ENCODE measurements at places on chromosomes 5 and 9.

DNA sequence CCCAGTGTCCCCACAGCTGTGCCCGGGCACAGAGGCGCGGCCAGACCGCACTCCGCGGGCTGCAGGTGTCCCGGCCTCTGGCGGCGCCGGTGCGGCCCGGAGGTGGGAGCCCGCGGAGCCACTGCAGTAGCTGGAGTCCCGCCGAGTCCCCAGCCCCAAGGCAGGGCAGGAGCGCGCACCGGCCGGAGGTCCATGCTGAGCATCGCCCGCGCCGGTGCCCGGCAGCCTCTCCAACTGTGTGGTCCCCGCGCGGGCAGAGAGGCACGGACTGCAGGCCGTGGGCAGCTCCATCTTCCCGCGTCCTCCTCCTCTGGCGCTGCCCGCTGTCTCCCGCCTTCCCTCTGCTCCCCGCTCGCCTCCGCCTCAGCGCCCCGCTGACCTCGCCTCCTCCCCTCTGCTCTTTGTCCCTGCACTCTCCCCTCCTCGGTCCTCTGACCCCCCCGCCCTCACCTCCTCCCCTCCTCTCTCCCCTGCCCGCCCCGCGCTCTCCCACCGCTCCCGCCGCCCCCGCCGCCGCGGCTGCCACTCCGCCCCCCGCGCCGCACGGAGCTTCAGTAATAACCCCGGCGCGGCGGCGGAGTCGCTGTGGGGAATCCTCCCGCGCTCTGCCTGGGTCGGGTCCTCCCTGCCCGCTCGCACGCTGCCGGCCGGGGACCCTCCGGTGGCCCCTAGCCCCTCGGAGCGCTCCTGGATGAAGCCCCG lies at the start of gene ADAMTS16:
TSS of gene ADAMTS16 (plus strand) at position 554 of the 702 bp plus-strand sequence. CDS start at position 692, 138 bp downstream.
- DNase-seq, result no peak

DNA sequence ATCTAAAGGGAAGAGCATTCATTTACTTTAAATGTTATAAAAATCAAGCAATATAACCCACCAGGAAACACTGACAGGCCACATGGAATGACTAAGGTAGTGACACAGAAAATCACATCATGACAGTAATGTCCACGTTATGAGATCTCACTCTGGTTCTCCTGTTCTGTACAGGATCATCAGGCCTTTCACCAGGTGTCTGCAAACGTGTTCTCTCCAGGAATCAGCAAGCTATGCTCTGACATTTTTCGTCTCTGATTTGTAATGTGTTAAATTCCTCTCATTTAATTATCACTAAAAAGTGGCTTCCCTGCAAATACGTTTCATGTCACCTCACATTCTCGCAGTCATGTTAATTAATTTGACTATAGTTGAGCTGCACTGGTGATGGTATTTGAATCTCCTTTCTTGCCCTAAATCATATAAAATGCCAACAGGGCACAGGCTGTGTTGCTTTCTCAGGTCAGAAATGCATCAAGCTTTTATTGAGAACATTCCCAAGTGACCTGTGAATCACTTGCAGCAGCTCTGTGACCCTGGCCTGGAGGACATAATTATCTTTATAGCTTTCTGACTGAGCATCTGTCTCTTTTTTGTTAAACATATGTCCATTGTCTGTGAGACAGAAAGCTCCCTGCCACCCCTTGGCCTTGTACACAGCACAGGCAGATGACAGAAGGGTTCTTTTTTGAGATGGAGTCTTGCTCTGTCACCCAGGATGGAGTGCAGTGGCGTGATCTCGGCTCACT lies 196.2 kb downstream of the DIRAS2 start:
- DNase-seq, result no peak

GRCh38 chr9:110821064-110821463 lies 152.5 kb downstream of the MUSK start:
- no peak for DNase-seq

DNA sequence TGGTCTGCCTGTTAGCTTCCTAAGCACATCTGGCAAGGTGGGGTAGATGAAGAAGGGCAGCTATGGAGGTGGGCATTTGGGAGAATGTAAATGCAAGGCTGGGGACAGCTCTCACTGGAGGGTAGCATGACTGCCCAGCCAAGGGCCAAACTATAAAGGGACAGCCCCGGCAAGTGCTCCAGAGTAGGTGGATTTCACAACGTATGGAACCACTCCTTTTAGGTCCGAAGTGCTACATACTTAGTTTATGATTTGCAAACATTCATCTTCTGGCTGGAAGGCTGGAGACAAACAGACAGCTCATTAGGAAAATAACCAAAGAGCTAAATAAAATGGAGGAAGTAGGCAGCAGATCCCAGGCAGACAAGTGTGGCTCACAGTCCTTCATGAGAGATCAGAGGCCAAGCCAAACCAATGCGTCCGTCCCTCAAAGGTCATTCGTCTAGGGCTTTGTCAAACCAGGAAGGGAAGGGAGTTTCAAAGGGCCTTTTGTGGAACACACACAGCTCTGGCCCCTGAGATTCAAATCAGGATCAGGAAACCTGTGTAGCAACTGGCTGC lies 42.5 kb upstream of the GLRX start:
- DNase-seq, result no peak

DNA sequence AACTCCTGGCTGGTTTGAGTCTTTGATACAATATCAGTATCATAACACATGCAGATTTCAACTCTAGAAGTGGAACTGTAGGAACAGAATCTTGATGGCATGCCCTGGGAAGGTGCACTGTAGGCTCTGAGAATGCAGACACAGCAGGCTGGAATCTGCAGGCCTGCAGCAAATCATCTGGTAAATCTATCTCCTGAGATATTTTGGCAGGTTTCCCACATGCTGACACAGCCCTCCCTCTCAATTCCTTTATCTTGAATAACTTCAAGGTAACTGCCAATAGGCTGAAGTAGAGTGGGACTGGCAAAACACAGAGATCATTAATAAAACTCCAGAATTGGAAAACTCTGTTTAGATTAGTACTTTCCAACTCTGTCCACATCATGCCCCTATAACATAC lies 177.8 kb upstream of the PCSK5 start:
- DNase-seq, result no peak

GRCh38 chr5:115377468-115378217 lies 81.2 kb upstream of the CCDC112 start:
- DNase-seq, result no peak

DNA sequence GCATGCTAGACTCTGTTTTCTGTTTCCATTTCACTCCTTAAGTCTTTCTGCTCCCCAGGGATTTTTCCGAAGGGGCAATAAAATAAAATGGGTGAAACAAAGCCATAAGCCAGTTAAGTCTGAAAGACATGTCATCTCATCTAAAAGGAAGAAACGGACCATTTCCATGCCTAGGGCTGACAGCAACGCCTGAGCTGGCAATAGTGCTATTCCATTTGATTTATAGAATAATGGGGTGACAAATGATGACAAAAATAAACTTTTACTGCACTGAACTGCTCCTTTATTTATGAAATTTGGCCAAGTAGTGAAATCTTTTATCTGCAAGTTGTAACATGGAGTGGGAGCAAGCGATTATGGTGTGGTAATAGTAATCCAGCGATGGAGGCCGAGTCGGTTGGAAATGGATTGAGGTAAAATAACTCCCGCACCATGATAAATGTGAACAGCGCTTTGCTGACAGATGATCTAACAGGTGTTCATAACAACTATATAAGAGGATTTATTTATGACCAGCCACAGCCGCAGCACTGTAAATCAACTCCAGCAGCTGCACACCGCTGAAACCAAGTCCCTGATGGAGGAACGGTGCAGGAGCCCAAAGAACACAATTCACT lies 219.8 kb upstream of the TBCA start:
- DNase-seq, result no peak

DNA sequence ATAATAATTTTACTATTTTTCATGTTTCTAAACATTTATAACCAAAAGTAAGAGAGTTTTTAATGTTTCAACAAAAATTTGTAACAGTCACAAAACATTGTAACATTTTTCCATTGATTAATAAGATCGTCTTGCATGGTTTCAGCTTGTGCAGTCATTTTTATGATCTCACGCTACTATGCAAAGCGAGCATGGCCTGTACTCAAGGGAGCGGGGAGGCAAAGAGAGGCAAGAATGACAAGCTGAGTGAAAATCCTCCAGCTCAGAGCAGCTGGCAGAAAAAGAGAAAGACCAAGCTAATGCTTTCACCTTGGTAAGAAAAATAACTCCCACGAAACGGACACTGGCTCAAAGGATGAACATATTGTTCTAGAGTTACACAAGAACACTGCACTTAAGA lies 90.0 kb upstream of the SV2C start:
- no peak for DNase-seq

DNA sequence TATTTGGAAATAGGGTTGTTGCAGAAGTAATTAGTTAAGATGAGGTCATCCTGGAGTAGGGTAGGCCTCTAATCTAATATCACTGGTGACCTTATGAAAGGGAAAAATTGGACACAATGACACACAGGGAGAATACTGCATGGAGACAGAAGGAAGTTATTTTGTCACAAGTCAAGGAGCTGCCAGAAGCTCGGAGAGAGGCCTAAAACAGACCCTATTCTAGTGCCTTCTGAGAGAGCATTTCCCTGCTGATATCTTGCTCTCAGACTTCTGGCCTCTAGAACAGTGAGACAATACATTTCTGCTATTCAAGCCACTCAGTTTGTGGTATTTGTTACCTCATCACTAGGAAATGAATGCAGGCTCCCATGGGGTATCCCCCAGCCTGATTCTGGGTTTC lies 332.9 kb downstream of the CSNK1G3 start:
- DNase-seq, result no peak

GRCh38 chr9:81552581-81552991 lies 136.8 kb downstream of the TLE1 start:
- no peak for DNase-seq

GRCh38 chr9:113345190-113345589 lies 4.2 kb upstream of the BSPRY start:
- no peak for DNase-seq

DNA sequence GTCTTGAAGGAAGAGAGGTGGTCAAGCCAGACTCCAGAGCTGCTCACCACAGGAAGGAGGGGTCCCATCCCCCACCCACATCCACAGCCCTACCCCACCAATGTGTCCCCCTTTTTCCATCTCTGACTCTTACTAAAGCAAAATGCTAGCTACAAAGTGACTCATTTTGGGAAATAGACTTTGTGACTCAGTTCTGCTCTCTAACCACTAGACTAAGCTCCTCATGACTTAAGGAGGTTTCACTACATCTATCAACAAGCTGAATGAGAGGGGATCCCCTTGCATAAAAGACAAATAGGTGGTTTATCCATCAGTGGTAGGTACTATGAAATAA lies 35.1 kb upstream of the ADRB2 start:
- DNase-seq, result no peak

GRCh38 chr9:5651246-5651645 lies 22.3 kb downstream of the RIC1 start:
- DNase-seq, result no peak

DNA sequence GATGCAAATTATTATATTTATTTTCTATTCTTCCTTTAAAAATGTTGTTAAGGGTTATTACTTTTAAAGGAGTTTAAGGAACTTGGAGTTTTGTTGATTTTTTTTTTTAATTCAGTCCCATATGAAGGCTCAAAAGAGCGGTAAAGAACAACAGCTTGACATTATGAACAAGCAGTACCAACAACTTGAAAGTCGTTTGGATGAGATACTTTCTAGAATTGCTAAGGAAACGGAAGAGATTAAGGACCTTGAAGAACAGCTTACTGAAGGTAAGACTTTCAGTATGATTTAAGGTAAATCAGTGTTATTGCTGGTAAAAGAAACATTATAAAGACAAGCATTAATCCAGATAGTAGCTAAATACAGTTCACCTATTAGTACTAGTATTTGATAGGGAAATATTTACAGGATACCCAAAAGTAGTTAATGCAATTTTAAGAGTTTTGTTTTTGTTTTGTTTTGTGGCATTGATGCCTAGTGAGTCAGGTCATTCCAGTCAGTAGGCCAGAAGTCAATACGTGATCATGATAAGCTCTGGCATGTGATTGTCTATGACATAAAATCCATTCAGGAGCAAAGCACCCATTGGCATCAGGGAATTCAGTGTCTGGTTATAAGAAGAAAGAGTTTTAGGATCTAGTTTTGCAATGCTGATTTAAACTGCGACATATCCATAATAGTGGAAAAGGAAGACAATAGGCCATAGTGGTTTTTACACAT lies 49.2 kb downstream of the CNTRL start:
- no peak for DNase-seq

DNA sequence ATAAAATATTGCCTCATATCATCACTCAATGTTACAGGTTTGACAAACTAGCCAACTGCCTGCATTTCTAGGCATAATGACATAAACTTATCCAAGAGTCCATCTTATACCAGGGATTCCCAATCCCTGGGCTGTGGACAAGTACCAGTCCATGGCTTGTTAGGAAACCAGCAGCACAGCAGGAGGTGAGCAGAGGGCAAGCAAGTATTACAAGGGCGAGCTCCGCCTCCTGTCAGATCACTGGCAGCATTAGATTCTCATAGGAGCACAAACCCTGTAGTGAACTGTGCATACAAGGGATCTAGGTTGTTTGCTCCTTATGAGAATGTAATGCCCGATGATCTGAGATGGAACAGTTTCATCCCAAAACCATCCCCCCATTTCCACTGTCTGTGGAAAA lies 144.9 kb downstream of the PRKACG start:
- no peak for DNase-seq

GRCh38 chr5:137091472-137091871 lies 407.7 kb downstream of the SPOCK1 start:
- no peak for DNase-seq

DNA sequence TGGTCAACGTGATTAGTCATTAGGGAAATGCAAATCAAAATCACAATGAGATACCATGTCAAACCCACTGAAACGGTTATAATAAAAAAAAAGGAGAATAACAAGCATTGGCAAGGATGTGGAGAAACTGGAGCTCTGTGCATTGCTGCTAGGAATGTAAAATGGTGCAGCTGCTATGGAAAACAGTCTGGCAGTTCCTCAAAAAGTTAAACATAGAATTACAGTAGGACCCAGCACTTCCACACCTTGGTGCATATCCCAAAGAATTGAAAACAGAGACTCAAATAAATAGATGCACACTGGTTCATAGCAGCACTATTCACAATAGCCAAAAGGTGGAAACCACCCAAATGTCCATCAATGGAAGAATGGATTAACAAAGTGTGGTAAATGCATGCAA lies 201.5 kb upstream of the TUT7 start:
- DNase-seq, result no peak

DNA sequence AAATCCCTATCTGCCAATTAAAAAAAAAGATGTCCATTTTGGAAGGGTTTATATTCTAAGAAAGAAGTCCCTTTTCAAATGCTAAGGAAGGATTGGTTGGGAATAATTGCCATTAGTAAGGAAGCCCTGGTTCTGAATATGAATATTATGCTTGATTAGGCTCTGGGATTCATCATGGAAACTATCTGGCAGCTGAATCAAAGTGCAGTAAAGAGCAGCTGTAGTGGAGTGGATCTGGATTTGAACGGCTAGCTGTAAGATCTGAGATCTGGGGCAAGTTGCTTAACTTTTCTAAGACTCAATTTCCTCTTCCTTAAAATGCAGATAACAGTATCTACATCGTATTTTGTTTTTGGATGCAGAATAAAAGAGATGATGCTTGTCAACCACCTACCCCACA lies 10.5 kb downstream of the IL12B start:
- no peak for DNase-seq

GRCh38 chr5:26492906-26493459 lies 545.4 kb downstream of the CDH9 start:
- no peak for DNase-seq

Data from caudate nucleus (tissue), 63 donors.